ENCODE measurements at places on chromosomes 4 and X. TPM values are rescaled to one million over a fixed set of nuclear protein-coding genes. Genes with fewer than 3 reads are reported as not detected.

RHOXF1 gene
- total RNA-seq: not detected

HERC5 gene
- 9.1 TPM for total RNA-seq

TMEM156 gene
- 0.74 TPM for total RNA-seq

EMCN gene
- 57.7 TPM for total RNA-seq

PDLIM3 gene
- total RNA-seq: 456 TPM

NSUN7 gene
- 9.0 TPM for total RNA-seq

ZGRF1 gene
- 34.6 TPM for total RNA-seq

CRMP1 gene
- total RNA-seq: 15.8 TPM
